H4 (cell line): ENCODE measurements at places on chromosomes 2 and 18. TPM values are rescaled to one million over a fixed set of nuclear protein-coding genes. Genes with fewer than 3 reads are reported as not detected.

WDR54 gene
- total RNA-seq = 32.6 and 43.4 TPM in 2 replicates

RESP18 gene
- not detected in 2 replicates for total RNA-seq

NGEF gene
- total RNA-seq = 1.3 and 3.3 TPM in 2 replicates

SCN9A gene
- total RNA-seq = 3.3 and 3.9 TPM in 2 replicates

ATP8B1 gene
- 0.64 and 1.8 TPM in 2 replicates for total RNA-seq

BMP10 gene
- total RNA-seq = not detected in 2 replicates

ACTG2 gene
- total RNA-seq = not detected in 2 replicates

KLHL29 gene
- 1.8 and 2.1 TPM in 2 replicates for total RNA-seq

AP1S3 gene
- 4.6 and 8.9 TPM in 2 replicates for total RNA-seq

MERTK gene
- total RNA-seq = 0.25 and 0.62 TPM in 2 replicates

PRSS56 gene
- total RNA-seq = not detected in 2 replicates

TUBB8B gene
- total RNA-seq = not detected in 2 replicates

PROKR1 gene
- not detected in 2 replicates for total RNA-seq

CTNNA2 gene
- 0.39 and 0.70 TPM in 2 replicates for total RNA-seq

PKP4 gene
- total RNA-seq = 11.6 and 19.4 TPM in 2 replicates

GAL3ST2 gene
- total RNA-seq = not detected in 2 replicates

TRABD2A gene
- total RNA-seq = 7.2 and 12.0 TPM in 2 replicates

STPG4 gene
- not detected in 2 replicates for total RNA-seq

GIGYF2 gene
- 37.0 and 43.7 TPM in 2 replicates for total RNA-seq

MEP1B gene
- total RNA-seq = not detected in 2 replicates

SERPINB11 gene
- not detected in 2 replicates for total RNA-seq

FAM237A gene
- total RNA-seq = not detected in 2 replicates

CD8B gene
- not detected in 2 replicates for total RNA-seq

MFSD6 gene
- 4.7 and 6.6 TPM in 2 replicates for total RNA-seq

HOXD10 gene
- total RNA-seq = not detected in 2 replicates

STAM2 gene
- 21.6 and 23.7 TPM in 2 replicates for total RNA-seq

TRIM54 gene
- 0.35 TPM in 1 of 2 replicates, not detected in the other for total RNA-seq

NDC80 gene
- total RNA-seq = 34.6 and 43.0 TPM in 2 replicates

DCC gene
- total RNA-seq = 0.02 and 1.0 TPM in 2 replicates

ALPI gene
- not detected in 2 replicates for total RNA-seq

CPLX4 gene
- total RNA-seq = not detected in 2 replicates
